Forelimb muscle (tissue), 1 donor: ENCODE measurements at places on chromosomes 6 and 20. TPM values are rescaled to one million over a fixed set of nuclear protein-coding genes. Genes with fewer than 3 reads are reported as not detected.

- DNase-seq: no peak
These were observed 14.5 kb downstream of the BCL2L1 start for GRCh38 chr20:31707994-31708735.

- DNase-seq: no peak
These were observed 310.3 kb downstream of the EYA4 start for GRCh38 chr6:133551436-133551835.

GRCh38 chr6:30555816-30556065, 548 bp downstream of the GNL1 start:
- no peak for DNase-seq

ARHGAP40 gene
- polyA plus RNA-seq: not detected

RNF217 gene
- 51.8 TPM for polyA plus RNA-seq
